SHP77 (cell line): ENCODE measurements at places on chromosomes 16 and 17.

DNA sequence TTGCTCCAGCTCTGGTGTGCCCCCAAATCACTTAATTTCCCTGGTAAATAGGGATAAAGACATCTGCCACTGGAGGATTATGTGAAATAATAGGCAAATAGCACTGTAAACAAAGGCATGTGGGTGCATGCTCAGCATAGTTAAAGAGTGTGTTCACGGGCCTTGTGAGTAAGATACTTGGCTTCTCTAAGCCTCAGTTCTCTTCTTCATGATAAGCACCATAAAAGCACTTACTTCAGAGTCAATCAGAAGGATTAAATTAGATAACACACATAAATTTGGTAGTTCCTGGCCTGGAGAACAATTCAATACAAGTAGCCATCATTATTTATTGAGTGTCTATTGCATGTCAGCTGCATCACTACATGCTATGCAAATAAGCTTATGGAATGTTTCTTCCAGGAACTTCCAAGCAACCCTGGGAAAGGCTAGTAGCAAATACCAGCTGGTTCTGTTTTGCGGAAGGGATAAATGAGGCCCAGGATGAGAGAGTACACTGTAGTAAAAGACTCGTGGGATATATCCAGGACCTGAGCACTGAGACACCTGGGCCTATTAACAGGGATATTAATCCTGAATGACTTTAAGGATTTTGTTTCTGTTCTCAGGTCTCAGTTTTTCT lies 14.5 kb downstream of the CCL11 start:
- no peak for DNase-seq

DNA sequence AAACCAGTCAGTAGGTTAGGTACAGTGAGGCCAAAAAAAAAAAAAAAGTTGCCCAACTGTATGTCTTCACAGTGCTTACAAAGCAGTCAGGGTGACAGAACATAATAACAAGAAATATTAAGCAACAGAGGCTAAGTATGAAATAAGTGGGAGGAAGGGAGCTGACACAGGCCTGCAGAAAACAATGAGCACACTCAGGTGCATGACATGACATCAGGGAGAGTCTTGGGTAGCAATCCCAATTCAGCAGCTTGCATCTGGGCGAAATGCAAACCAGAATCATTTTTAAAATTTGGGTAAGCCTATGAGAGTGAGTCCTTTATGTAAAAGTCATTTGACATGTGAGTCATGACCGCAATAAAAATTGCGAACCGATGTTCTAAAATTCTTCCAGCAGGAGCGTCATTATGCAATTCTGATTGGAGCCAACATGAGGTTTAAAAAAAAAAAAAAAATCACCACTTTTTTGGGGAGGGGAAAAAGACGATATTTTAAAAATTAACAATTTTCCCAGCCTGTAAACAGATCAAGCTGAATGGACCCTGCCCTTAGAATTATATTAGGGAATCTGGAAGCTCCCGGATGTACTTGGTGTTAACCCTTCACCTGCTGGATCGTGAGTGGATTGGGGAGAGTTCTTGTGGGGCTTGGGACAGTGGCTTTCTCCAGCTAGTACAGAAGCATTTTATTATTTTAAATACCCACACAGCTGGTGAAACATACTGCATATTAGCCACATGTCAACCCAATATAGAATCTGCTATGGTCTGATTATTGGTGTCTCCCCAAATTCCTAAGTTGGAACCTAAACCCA lies 127.9 kb downstream of the NPIPB5 start:
- no peak for DNase-seq

GRCh38 chr16:14667347-14668266 lies 26.5 kb downstream of the PLA2G10 start:
- no peak for DNase-seq

DNA sequence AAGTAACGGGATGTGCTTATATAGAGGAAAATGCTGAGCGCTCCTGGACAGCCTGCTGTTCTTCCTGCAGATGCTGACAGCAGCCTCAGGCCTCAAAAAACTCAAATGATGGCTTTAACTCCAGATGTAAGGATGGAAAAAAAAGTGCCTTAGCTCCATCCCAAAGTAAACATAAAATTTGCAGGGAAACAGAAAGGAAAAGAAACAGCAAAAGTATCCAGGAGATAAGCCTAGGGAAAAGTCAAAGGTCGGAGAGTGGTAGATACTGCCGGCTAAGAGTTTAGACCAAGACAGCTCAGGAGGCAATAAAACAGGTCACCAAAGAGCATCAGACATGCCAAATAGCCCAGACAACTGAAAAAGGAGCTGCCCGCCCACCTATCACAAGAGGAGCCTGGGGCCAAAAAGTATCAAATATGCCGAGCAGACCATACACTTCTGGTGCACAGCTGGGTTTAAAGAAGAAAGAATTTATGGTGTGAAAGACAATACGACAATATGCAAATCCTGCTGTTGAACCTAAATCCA lies 6.9 kb downstream of the KRT31 start:
- DNase-seq: no peak

GRCh38 chr17:74780443-74781238 lies 4.5 kb upstream of the NAT9 start:
- DNase-seq: peak; percentile 66

DNA sequence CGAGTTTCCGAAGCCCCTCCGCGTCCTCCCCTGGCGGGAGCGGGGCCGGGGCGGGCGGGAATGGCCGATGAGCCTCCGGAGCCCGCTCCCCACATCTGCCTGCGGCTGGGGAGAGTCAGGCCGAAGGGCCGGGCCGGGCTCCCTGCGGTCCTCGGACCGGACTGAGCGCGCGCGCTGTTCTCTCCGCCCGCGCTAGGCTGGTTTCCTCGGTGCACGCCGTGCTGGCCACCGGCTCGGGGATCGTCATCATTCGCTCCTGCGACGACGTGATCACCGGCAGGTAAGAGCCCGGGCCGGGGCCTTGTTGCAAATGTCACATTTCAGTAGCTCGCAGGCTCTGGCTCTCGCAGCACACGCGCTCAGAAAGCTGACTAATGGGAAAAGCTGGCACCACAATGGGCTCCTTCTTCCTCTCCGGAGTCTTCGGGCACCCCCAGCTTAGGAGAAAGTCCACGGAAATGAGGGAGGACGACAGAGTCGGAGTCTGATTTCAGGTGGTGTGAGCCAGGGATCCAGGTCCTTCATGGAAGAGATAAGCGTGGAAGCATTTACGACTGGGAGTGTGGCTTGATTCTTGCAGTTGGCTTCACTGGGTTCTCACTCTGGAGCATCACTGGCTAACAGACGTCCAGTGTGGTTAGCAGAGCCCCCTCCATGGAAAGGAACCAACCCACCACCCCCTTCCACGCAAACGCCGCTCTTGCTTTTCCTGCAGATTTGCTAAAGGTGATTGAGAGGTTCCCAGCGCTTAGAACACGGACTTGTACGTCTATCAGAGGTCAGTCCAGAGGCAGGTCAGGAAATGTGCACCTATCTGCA lies 715 bp downstream of the TLCD3A start:
- DNase-seq: peak; percentile 48

GRCh38 chr17:49407086-49407485 lies 7.6 kb downstream of the PHB1 start:
- no peak for DNase-seq

- peak; percentile 83 for DNase-seq
These were observed 428 bp upstream of the ANTKMT start for GRCh38 chr16:720447-720989.

- DNase-seq: peak; percentile 63
These were observed 104.7 kb downstream of the MRM1 start for GRCh38 chr17:36705874-36706731.

DNA sequence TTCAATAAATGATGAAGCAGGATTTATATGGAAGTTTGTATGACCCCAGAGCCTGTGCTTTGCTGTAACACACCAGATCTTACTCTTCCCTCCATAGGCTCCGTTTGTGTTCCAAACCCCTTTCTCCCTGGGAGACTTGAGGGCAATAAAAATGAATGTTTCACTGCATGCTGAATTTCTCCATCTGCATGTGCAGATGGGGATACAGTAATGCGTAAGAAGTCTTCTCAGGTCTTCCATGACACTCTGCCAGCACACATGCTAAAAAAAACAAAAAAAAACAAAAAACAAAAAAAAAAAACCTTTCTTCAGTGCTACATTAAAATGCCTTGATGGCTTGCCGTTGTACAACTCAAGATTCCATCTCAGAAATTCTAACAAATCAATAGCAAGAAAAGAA lies 170.2 kb upstream of the ANKFN1 start:
- DNase-seq: no peak

- DNase-seq: peak; percentile 76
These were observed 41.7 kb downstream of the PIPOX start for GRCh38 chr17:29084541-29085146.

DNA sequence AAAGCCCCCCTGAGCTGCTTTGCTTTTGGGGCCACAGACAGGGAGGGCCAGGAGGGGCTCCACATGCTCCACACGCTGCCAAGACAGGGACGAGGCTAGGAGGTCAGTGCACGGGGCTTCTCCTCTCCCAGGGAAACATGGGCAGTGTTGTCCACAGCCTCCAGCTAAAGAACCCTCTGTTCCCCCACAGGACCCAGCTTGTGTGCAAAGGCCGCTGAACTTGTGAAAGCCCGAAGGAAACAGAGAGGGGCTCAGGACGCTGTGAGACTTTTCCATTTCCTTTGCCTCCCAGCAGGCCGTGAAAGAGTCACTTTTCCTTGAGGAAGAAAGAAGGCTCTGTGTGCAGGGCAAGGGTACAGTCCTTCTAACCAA lies 9.7 kb downstream of the CDRT4 start:
- DNase-seq: no peak

DNA sequence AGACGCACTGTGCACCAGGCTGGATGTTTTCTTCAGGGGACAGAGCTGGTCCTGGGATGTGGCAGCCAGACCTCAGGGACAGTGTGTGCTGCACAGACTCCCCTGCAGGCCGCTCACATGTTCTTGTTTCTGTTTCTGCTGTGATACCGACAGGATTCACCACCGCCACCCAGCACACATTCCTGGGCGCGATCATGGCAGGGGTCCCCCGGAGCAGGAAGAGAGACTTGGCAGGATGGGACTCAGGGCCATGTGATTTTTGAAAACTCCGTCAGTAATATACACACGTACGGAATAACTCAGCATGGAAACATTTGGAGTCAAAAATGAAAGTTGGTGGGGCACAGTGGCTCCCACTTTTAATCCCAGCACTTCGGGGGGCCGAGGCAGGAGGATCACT lies 79.0 kb downstream of the HAPSTR1 start:
- no peak for DNase-seq

DNA sequence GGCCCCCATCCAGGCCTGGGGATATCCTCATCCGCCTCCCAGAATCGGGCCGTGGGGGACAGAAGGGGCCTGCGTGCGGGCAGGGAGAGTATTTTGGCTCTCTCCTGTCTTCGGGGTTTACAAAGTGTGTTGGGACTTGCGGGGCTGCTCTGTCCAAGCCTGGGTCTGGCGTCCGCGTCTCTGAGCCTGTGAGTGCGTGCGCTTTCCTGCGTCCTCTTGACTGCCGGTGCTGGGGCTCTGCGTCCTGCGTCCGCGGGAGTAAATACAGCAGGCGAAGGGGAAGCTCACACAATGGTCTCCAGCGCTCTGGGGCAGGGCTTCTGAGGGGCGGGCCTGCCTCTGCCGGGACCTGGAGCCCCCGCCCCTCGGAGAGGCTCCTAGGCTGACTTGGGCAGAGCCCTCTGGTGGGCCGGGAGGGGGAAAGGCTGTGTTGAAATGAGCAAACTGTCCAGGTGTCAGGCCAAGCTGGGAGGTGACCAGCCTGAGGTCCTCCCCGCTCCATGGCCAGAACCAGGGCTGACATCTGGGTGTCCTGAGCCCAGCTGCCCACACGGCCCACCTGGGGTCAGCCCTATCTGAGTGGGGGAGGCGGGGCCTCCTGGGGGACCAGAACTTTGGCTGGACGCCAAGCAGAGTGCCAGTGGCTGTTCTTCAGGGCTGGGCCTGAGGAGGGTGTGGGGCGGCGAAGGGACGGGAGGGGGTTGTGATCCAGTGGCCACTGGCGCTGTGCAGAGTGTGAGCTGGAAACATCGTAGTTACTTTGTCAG lies 233.6 kb downstream of the SEC14L1 start:
- DNase-seq: no peak

DNA sequence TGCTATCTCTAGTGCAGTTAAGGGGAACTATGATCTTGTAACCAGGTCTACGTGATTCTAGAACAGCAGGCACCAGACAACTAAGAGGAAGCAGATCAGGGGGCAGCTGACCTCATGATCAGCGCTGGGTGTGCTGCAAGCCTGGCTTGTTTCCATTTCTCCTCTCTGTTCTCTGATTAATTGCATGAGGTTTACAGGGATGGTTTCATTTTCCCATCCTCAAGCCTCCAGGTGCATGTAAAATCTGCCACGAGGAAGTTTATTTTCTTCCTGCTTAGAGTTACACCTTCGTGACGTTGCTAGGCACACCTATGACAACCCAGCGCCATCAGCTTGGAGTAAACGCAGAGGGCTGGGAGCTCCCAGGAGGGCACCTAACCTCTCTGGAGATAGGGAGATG lies 4.3 kb upstream of the NUPR1 start:
- DNase-seq: no peak

DNA sequence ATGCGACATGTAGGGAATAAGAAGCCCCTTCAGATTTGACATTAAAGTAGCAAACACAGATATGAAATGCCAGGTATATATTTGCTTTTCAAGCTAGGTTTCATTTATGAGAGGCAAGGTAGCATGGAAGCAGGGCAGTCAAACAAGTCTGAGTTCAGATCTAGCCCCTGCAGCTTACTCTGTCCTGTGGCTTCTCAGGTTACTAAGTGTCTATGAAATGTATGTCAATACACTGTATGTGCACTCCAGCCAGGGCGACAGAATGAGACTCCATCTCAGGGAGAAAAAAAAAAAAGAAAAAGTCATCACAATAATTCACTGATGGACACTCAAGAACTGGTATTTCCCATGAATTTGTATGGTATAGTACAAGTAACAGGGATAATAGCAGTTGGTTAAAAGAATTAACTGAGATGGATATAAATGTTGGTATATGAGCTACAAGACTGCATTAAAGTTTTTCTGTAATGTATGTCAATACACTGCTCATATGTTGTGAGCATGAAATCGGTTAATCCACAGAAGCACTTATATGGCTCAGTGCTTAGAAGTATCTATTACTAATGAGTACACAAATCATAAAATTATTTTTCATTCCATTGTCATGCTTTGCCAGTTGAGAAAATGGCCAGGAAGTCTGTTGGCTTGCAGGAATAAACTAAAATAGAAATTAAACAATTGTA lies 2.9 kb upstream of the WSB1 start:
- peak; percentile 61 for DNase-seq

DNA sequence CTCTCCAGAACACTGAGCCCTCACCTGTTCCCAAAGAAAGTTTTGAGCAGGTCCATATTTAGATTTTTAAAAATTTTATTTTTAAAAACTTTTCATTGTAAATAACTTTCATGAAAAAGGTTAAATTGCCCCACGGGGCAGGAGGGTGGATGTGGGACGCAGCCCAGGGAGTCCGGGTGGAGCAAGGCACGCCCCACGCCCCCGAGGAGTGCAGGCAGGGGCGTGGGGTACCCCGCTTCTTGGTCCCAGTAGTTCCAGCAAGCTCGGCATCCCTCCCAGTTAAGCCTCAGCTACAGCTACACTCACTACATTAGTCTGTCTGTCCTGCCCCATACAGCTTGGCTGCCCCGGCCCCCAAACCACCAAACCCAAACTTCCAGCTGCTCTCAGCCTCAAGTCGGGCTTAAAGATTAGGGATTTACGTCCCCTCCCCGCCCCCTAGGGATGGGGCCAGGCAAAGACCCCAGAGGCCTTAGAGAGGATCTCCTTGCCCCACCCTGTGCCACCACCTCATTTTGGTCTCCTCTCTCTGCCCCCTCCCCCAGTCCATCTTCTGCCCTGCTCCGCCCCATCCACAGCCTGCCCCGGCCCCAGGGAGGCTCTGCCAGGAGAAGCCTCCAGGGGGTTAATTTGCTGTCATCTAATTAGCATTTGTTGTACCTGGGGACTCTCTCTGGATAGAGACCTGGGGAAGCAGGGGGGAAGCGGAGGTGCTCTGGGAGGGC lies 4.6 kb downstream of the FOXJ1 start:
- DNase-seq: no peak
